Activated T-helper 1 cell treated with anti-CD3 and anti-CD28 coated beads, Interleukin-12 subunit alpha, Interleukin-12 subunit beta, Interleukin-2, Interleukin-4 antibody, amounts not matched to agents 30 ng/mL and 10 ng/mL and 1 ng/mL, durations not matched to agents 14 hours and 24 hours and 36 hours (primary cell): ENCODE measurements at places on chromosomes 1 and 21. TPM values are rescaled to one million over a fixed set of nuclear protein-coding genes. Genes with fewer than 3 reads are reported as not detected.

- H3K27ac ChIP-seq: peak overlapping the region; percentile 99
- DNase-seq: peak; percentile 54
- peaks cover 4% of the 10 kb centered on the region for H3K36me3 ChIP-seq
- H3K4me3 ChIP-seq: peak overlapping the region; percentile 92
Observed at GRCh38 chr1:1614204-1614953, 921 bp upstream of the MIB2 start.

GRCh38 chr1:101820071-101820470 is 176.7 kb downstream of the OLFM3 start:
- H3K36me3 ChIP-seq: no peaks in the 10 kb centered on the region
- peaks cover 3% of the 10 kb centered on the region for H3K27me3 ChIP-seq
- H3K27ac ChIP-seq: no peak overlapping the region
- DNase-seq: no peak
- H3K4me3 ChIP-seq: no peak overlapping the region

DNA sequence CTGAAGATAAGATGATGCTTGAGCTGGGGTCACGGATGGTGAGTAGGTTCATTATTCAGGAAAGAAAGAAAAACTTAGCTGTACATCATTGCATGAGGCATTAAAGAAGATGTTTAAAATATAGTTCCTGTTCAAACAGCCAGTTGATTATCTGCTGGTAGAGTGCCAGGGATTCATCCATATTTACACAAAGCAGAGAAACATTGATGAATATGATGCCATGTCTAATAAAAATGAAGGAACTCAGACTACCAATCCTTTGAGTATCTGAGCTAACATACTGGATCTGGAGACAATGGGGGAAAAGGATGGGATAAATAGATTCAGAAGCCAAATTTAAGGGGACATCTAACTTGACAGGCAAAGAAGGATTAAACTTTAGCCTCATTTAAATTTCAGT is 14.6 kb downstream of the TRIM67 start:
- H3K27me3 ChIP-seq: peaks cover 36% of the 10 kb centered on the region
- no peak overlapping the region for H3K4me3 ChIP-seq
- no peak overlapping the region for H3K27ac ChIP-seq
- no peak for DNase-seq
- no peaks in the 10 kb centered on the region for H3K36me3 ChIP-seq
- no peaks in the 10 kb centered on the region for H3K4me1 ChIP-seq

GRCh38 chr1:27503844-27504587 is 14.0 kb upstream of the WASF2 start:
- H3K27me3 ChIP-seq: peaks cover 1% of the 10 kb centered on the region
- no peak for DNase-seq
- H3K4me3 ChIP-seq: no peak overlapping the region
- H3K36me3 ChIP-seq: no peaks in the 10 kb centered on the region
- no peak overlapping the region for H3K27ac ChIP-seq

GRCh38 chr1:25906644-25907300 is 553 bp upstream of the STMN1 start:
- H3K27me3 ChIP-seq: peaks cover 24% of the 10 kb centered on the region
- peak overlapping the region; percentile 98 for H3K4me3 ChIP-seq
- H3K4me1 ChIP-seq: peaks cover 42% of the 10 kb centered on the region
- peaks cover 15% of the 10 kb centered on the region for H3K36me3 ChIP-seq

DNA sequence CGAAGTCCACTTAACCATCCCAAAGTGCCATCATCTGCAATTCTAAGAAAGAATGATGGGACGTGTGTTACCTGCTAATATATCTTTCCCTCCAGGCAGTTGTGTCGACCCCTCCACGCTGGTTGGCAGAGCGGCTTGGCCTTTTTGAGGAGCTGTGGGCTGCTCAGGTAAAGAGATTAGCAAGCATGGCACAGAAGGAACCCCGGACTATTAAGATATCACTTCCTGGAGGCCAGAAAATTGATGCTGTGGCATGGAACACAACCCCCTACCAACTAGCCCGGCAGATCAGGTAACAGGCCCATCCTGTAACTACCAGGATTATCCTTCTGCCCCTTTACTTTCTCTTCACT is 520 bp downstream of the TARS2 start:
- H3K27me3 ChIP-seq: no peaks in the 10 kb centered on the region
- DNase-seq: no peak
- peaks cover 33% of the 10 kb centered on the region for H3K36me3 ChIP-seq
- peak overlapping the region; percentile 98 for H3K4me3 ChIP-seq
- peak overlapping the region; percentile 95 for H3K27ac ChIP-seq

GRCh38 chr1:218525031-218525430 is 179.9 kb downstream of the TGFB2 start:
- no peak overlapping the region for H3K4me3 ChIP-seq
- no peak for DNase-seq
- H3K4me1 ChIP-seq: no peaks in the 10 kb centered on the region
- peaks cover 10% of the 10 kb centered on the region for H3K27me3 ChIP-seq
- H3K36me3 ChIP-seq: no peaks in the 10 kb centered on the region

GRCh38 chr1:25818569-25818968 is 1.2 kb upstream of the MTFR1L start:
- peak overlapping the region; percentile 73 for H3K27ac ChIP-seq
- peaks cover 35% of the 10 kb centered on the region for H3K4me1 ChIP-seq
- DNase-seq: no peak
- H3K36me3 ChIP-seq: peaks cover 8% of the 10 kb centered on the region

DNA sequence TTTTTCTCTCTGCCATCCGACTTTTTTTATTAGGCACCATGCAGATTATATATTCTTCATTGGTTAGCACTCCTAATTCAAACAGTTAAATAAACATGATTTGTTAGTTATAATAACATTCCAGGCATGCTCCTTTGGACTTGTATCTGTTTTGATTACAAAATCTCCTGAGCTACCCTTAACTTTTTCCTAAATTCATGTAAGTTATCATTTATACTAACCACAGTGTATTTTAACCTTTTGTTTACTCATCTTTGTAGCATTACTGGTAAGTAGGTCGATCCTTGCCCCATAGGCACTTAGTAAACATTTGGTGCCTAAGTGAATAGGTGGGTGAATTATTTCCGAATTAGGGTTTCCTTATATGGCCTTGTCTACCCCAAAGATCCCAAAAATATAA is 43.8 kb downstream of the MIER1 start:
- no peak overlapping the region for H3K27ac ChIP-seq
- peaks cover 49% of the 10 kb centered on the region for H3K36me3 ChIP-seq
- no peak overlapping the region for H3K4me3 ChIP-seq
- peaks cover 33% of the 10 kb centered on the region for H3K4me1 ChIP-seq
- no peak for DNase-seq

DNA sequence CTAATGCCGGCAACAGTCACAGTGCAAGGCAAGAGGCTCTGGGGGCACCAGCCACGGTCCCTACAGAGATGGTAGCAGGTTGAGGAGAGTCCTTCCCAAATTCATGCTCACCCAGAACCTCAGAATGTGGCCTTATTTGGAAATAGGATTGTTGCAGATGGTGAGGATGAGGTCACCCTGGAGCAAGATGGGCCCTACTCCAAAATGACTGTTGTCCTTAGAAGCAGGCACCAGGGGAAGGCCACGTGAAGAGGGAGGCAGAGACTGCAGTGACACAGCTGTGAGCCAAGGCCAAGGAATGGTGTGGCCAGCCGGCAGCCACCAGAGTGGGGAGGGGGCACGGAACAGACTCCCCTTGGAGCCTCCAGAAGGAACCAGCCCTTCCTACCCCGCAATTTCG is 70.8 kb upstream of the CLDN14 start:
- no peak overlapping the region for H3K4me3 ChIP-seq
- no peak for DNase-seq
- no peaks in the 10 kb centered on the region for H3K4me1 ChIP-seq
- H3K36me3 ChIP-seq: no peaks in the 10 kb centered on the region
- H3K27ac ChIP-seq: no peak overlapping the region

DNA sequence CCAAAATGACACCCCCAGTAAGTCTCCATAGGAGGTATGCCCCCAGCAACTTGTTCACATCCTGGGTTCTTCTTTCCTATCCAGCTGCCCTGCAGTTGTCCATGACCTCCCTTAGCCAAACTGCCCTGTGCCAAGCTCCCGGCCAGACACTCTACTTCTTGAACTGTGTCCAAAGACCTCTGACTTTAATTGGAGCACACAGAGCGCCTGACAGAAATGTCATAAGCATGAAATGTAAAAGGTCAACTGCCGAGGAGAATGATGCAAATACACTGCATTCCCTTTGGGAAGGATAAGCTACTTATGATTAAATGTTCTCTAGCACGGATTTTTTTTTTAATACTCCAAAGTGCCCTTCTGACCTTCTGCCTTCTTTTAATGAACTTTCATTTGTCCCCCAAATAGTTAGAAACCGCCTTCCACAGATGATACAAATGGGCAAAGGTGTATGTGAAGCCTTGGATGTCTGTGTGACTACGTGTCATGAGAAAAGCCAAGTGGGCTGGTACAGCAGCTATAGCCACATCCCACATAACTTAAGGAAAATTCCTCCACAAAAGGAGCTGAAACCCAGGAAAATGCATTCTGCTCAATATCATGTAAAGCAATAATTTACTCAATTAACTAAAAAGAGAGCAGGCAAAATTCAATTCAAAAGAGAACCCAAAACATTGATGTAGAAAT is 26.8 kb downstream of the PALMD start:
- no peaks in the 10 kb centered on the region for H3K4me1 ChIP-seq
- no peak overlapping the region for H3K4me3 ChIP-seq
- no peaks in the 10 kb centered on the region for H3K27me3 ChIP-seq
- no peaks in the 10 kb centered on the region for H3K36me3 ChIP-seq

GRCh38 chr21:28742527-28742926 is 250.2 kb downstream of the LTN1 start:
- no peaks in the 10 kb centered on the region for H3K27me3 ChIP-seq
- H3K4me3 ChIP-seq: no peak overlapping the region
- H3K36me3 ChIP-seq: peaks cover 5% of the 10 kb centered on the region
- no peak for DNase-seq

- H3K4me1 ChIP-seq: peaks cover 36% of the 10 kb centered on the region
- no peaks in the 10 kb centered on the region for H3K27me3 ChIP-seq
- H3K36me3 ChIP-seq: peaks cover 2% of the 10 kb centered on the region
- DNase-seq: peak; percentile 56
Observed at GRCh38 chr1:198156111-198156744, 570 bp upstream of the NEK7 start.

- no peak overlapping the region for H3K4me3 ChIP-seq
- no peak for DNase-seq
- peaks cover 46% of the 10 kb centered on the region for H3K4me1 ChIP-seq
- peaks cover 4% of the 10 kb centered on the region for H3K36me3 ChIP-seq
- peaks cover 3% of the 10 kb centered on the region for H3K27me3 ChIP-seq
Observed at GRCh38 chr1:78009276-78009675, 4.5 kb downstream of the DNAJB4 start.

GRCh38 chr1:69737527-69738185 is 169.9 kb downstream of the LRRC7 start:
- no peaks in the 10 kb centered on the region for H3K36me3 ChIP-seq
- H3K4me3 ChIP-seq: no peak overlapping the region
- no peaks in the 10 kb centered on the region for H3K27me3 ChIP-seq
- DNase-seq: peak; percentile 6
- H3K4me1 ChIP-seq: no peaks in the 10 kb centered on the region

DNA sequence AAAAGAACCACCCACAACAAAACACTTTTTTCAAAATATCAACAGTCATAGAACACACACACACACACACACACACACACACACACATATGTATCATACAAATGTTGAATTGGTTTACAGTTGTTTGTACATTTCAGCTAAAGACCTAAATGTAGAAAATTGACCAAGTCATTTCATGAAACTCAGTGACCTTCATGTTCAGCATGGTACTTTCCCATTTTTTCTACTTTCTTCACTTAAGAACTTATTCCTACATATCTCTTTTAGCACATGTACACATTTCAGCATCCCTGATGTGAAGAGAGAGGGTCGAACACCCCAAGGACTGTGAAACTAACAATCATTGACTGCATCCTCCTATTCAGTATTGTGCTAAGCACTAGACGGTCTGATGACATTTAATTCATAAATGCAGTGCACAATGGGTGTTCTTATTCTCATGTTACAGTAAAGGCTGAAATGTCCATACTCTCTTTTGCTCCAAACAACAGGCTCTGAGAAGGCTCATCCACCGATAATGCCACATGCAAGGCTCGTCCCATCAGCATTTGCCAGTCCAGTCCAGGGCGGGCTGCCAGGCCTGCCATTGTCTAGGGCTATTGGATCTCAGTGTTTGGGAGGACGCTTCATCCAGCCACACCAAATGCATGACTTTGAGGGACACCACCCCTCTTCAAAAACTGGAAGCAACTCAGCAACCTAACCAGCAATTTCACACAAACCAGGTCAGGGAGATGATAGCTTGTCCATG is 150.1 kb upstream of the RUNX1 start:
- H3K27me3 ChIP-seq: no peaks in the 10 kb centered on the region
- no peak overlapping the region for H3K4me3 ChIP-seq
- H3K36me3 ChIP-seq: no peaks in the 10 kb centered on the region
- H3K4me1 ChIP-seq: peaks cover 19% of the 10 kb centered on the region

GRCh38 chr1:84504580-84505492 is 1.4 kb upstream of the SPATA1 start:
- H3K4me3 ChIP-seq: peak overlapping the region; percentile 98
- no peak for DNase-seq
- peaks cover 50% of the 10 kb centered on the region for H3K4me1 ChIP-seq
- H3K27ac ChIP-seq: peak overlapping the region; percentile 98
- H3K27me3 ChIP-seq: no peaks in the 10 kb centered on the region

- H3K4me3 ChIP-seq: no peak overlapping the region
- peaks cover 2% of the 10 kb centered on the region for H3K27me3 ChIP-seq
- DNase-seq: no peak
- no peak overlapping the region for H3K27ac ChIP-seq
- no peaks in the 10 kb centered on the region for H3K4me1 ChIP-seq
Observed at GRCh38 chr1:116111524-116112021, 374 bp downstream of the MAB21L3 start.

DNA sequence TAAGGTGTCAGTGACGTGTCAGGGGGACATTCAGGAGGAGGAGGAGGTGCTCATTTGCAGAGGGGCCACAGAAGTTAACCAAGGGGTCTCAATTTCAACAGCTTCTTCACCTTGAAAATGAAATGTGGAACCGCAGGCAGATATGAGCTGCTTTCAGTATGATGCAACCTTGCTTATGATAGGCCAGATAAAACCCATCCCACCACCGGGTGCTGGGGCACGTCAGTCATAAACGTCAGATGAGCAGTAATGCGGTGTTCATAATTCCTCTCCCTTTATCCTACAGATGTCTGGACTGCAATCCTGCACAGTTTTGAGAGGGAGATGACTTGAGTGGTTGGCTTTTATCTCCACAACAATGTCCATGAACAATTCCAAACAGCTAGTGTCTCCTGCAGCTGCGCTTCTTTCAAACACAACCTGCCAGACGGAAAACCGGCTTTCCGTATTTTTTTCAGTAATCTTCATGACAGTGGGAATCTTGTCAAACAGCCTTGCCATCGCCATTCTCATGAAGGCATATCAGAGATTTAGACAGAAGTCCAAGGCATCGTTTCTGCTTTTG is 1.7 kb downstream of the PTGFR start:
- H3K36me3 ChIP-seq: no peaks in the 10 kb centered on the region
- no peaks in the 10 kb centered on the region for H3K4me1 ChIP-seq
- H3K27me3 ChIP-seq: peaks cover 31% of the 10 kb centered on the region
- H3K27ac ChIP-seq: no peak overlapping the region

- peaks cover 40% of the 10 kb centered on the region for H3K36me3 ChIP-seq
- no peaks in the 10 kb centered on the region for H3K27me3 ChIP-seq
- DNase-seq: no peak
- peaks cover 15% of the 10 kb centered on the region for H3K4me1 ChIP-seq
Observed at GRCh38 chr1:54865238-54866073, 21.5 kb downstream of the DHCR24 start.

The SPRR2G gene
- total RNA-seq: not detected in 2 replicates

The TCEA3 gene
- 2.0 and 2.6 TPM in 2 replicates for total RNA-seq

The ZNF648 gene
- total RNA-seq: not detected in 2 replicates

The ASAP3 gene
- not detected in 2 replicates for total RNA-seq

The ACTL8 gene
- total RNA-seq: not detected in 2 replicates

The UTS2 gene
- not detected in 2 replicates for total RNA-seq

The SRGAP2 gene
- total RNA-seq: 122 and 129 TPM in 2 replicates

The CYP4A22 gene
- not detected in 2 replicates for total RNA-seq

The BARHL2 gene
- not detected in 2 replicates for total RNA-seq

The FCRL5 gene
- total RNA-seq: not detected in 2 replicates

The MXRA8 gene
- 0.18 and 0.20 TPM in 2 replicates for total RNA-seq

The ZSWIM5 gene
- 0.10 and 0.15 TPM in 2 replicates for total RNA-seq
